ENCODE measurements at places on chromosomes 1 and 21.

DNA sequence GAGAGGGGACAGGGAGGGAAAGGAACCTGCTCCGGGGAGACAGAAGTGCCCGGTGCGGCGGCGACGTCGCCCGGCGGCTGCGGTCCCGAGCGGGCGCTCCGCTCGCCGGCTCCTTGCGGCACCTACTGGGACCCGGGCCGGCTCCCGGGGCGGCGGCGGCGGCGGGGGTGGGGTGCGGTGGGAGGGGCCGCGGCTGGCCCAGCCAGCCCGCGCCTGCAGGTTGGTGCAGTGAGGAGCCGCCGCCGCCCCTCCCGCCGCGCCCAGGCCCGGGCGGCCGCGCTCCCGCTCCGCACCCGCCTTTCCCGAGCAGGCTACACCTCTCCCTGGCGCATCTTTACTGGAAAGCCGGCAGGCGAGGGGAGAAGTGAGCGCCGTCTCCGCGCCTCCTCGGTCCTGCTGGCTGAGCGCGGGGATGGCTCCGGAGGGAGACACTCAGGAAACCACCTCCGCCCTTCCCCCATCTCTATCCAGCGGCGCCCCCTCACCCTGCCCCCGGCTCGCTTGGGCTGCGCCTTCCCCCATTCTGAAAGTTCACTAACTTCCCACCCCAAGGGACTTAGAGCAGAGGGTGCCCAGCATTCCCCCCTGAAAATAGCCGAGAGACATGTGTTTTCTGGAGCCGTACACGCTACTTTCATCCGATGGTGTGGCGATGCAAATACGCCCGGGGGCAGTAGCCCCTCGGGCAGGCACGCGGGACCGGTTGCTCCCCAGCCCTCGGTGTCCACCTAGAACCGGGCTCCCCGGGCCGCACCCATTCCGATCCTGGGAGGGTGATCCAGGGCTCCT lies at the start of gene PLD5:
TSS of gene PLD5 (minus strand) at position 127 of the 789 bp plus-strand sequence.
- DNase-seq: peak; percentile 60

DNA sequence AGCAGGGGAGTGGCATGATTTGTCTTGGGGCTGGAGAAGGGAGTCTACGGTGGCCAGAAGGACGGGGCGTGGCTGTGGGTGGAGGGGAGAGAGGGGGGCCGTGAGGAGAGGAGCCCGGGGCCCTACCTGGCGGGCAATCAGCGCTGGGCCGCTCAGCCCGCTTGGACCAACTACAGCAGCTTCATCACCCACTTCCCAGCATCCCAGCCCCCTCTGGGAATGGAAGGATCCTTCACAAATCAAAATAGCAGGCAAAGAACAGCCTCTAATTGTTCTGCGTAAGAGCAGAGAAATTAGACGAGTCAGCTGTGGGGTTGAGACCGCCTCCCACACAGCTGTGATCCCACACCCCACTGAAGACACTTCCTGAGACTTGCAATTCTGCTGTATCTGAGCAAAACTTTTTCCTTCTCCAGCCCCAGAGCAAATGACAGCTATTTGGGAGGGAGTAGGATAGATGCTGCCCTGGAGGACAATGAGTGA lies 43.5 kb downstream of the OPRD1 start:
- DNase-seq: no peak

GRCh38 chr1:231971397-231972110 lies 345.0 kb downstream of the DISC1 start:
- DNase-seq: no peak

DNA sequence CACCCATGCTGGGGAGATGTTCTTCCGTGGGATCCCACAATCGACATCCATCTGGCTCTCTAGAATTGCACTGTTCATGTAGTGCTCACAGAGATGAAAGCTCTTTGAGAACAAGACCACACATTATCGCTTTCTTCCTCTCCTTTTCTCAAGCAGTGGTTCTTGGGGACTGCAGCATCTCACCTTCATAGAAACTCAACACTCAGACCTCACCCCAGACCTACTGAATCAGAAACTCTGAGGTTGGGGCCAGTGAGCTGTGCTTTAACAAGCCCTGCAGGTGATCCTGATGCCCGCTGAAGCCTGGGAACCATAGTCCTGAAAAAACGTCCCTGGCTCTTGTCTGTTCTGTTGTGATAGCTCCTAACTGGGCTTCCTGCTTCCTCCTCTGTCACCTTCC lies 251.3 kb upstream of the FGGY start:
- no peak for DNase-seq

- DNase-seq: no peak
Observed at GRCh38 chr1:11664336-11665065, 501 bp downstream of the FBXO6 start.

DNA sequence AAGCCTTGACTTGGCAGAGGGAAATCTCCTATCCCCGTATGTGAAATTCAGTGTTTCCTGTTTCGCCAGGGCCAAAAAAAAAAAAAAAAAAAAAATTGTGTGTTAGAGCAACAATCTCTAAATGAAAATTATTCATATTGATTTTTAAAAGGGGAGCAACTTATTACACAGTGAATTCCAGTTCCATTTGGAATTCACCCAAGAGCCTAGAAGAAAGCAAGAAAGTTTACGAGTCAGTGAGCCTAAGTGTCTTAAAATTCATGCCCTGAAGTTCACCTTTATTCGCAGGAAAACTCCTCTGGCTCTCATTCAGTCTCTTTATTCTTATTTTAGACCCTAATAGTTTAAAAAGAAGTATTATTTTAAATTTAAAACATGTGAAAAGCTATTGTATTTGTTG lies 42.1 kb upstream of the HUNK start:
- no peak for DNase-seq

DNA sequence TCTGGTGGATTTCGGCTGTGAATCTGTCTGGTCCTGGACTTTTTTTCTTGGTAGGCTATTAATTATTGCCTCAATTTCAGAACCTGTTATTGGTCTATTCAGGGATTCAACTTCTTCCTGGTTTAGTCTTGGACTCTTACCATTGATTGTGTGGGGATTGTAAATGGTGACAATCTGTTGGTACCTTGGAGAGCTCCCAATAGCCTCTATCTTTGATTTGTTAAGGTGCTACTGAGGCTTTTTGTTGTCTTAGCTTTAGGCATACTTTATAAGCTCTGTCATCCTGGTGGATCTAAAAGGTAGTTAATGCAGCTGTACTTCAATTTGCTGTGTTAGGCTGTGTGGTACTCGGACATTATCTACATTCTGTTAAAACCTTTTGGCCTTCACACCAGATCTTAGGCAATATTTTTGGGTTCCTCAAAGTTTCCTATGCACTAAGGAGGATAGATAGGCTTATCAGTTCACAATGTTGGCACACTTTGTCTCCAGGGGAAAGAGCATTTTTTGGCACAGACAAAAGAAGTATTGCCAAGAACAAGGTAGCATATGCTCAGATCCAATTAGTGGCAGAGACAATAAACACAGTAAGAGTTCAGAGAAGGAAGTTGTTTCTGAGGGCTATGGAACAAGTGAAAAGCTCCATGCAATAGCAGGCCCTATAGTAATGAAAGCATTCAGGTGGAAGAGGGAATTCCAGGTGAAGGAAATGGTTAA lies 230.4 kb downstream of the PDE4B start:
- no peak for DNase-seq

- no peak for DNase-seq
Observed at GRCh38 chr1:47537268-47537667, 99.4 kb downstream of the FOXD2 start.

- DNase-seq: no peak
Observed at GRCh38 chr1:21562896-21563295, 53.7 kb downstream of the ALPL start.

DNA sequence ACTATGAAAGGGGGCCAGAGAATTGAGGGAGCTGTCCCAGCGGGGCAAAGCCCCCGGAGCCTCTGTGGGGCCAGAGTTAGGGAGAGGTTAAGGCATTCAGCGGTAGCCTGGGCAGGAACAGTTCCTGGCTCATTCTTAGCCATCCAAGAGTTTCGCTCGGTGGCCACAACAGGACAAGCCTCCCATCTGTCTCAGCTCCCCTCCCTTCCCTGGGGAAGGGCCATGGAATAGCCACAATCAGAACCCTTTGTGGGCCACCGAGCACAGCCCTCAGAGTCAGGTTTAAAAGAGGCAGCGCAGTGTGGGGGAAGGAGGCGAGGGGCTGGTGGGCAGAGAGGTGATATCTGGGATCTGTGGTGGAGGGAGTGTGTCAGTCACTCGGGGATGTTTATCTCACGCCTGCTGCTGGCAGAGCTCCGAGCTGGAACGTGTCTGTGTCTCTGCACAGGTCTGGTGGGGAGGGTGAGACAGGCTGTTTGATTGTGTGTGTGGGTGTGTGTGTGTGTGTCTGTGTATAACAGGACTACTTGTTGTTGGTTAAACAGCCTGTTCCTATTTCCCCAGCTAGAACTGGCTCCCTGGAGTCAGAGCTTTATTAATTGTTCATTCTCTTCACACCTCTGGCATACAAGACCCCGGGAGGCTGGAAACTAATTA lies 49.6 kb upstream of the GOLT1A start:
- peak; percentile 39 for DNase-seq

DNA sequence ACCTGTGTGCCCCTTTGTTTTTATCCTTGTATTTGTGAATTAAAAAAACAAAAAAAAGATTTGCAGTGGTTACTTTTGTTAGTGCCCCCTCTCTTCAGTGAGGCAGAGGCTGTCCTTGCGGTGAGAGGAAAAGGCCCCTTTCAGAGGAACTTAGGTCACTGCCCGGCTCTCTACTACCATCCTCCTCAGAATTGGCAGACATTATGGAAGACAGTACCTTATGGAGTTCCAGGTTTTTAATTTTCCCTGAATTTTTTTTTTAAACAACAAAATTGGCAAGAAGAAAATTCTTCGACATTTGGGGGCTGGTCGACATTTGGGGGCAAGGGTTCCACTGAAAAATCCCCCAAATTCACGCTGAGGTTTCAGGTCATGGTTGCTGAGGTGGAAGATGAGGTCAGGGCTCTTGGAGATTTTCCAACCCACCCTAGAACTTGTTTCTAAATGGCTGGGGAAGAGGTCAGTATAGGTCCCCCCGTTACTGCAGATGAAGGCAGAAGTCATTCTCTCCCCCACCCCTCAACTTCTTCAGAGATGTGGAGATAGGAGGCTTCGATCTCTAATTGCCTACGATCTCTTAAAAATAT lies 5.3 kb downstream of the RXFP4 start:
- DNase-seq: no peak

GRCh38 chr1:8570465-8570864 lies 247.0 kb downstream of the RERE start:
- DNase-seq: no peak

GRCh38 chr1:184387069-184387475 lies 243 bp downstream of the C1orf21 start:
- no peak for DNase-seq

DNA sequence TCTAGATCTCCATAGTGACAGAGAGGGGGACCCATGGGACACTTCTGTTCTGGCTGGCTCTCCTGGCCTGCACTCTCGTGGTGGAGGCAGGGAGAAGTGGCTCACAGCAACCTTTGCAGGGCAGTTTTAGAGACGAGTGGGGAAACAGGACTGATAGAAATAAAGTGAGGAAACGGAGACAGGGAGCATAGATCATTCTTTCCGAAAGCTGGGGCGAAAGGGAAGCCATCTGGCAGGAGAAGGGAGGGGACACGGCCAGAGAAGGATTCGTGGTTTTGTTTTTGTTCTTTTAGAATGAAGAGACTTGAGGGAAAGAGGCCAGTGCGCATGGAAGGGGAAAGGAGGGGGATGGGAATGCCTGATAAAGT lies 3.5 kb downstream of the TIE1 start:
- no peak for DNase-seq

- DNase-seq: no peak
Observed at GRCh38 chr1:232751393-232752140, 53.6 kb upstream of the MAP10 start.

DNA sequence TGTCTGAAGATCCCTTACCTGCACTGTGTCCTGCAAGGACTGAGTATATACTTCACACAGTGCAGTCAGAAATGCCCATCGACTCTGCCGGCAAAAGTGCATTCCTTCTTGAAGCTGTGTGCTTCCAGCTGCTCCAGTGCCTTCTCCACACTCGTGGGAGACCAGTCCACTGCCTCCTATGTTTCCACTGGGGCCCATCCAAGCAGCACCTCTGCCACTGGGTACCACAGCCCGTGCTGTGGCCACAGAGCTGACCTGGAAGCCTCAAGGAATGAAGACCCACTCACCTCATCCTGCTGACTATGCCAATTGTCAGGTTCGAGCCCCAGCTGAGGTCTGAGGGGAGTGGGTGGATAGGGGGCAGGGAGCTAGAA lies 108.1 kb downstream of the GDAP2 start:
- DNase-seq: no peak

DNA sequence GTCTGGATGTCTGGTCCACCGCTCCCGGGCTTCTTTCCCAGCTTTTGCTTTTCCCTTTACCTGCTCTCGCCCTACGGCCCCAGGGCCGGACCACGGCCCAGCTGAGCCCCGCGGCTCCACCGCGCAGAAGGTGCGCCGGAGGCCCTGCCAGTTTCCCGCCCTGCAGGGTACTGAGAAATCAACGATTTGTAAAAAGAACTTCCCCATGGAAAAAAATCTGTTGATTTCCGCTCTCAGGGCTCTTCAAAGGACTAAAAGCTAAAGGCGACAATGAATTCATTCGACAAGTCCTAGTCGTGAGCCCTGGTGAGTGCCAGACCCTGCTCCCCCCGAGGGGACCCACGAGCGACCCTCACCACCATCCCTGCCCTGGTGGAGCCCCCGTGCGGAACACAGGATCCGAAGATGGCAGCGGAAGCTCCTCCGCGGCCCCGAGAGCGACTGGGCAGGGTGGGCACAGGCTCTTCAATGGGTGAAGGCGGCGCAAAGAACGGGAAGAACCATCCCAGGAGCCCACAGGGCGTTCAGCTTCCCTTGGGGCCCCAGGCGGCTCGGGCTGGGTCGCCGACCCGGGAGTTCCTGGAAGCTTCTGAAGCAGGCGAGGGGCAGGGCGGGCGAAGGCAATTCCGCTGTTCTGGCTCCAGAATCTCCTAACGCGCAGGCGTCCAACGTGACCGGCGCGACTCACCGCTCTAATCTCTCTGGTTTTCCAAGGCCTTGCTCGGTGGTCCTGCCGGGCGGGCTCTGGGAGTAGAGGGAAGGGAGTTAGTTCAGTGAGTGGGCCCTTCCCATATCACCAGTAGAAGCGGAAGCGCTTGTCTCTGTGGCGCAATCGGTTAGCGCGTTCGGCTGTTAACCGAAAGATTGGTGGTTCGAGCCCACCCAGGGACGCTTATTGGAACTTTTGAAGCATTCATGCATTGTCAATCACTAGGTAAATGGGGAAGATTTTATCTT lies 6.6 kb upstream of the RNU1-2 start:
- DNase-seq: peak; percentile 94

DNA sequence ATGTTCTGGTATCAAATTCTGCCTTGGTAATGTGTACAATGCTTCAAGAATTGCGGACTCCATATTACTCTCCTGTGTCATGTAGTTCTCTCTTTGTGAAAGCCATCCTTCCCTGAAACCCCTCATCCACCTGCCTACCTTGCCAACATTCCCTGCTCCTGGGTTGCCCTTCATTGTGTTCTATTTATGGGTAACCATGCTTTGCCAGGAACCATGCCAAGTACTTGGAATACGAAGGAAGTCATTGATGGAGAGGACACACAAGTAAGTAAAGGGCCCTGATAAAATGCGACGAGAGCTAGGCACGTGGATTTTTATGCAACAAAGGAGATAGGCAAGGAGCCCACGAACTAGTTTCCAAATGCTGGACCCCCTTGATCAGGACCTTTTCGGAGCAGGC lies 300.8 kb downstream of the DISC1 start:
- DNase-seq: no peak
